M059J (cell line): ENCODE measurements at places on chromosomes 3 and 15.

DNA sequence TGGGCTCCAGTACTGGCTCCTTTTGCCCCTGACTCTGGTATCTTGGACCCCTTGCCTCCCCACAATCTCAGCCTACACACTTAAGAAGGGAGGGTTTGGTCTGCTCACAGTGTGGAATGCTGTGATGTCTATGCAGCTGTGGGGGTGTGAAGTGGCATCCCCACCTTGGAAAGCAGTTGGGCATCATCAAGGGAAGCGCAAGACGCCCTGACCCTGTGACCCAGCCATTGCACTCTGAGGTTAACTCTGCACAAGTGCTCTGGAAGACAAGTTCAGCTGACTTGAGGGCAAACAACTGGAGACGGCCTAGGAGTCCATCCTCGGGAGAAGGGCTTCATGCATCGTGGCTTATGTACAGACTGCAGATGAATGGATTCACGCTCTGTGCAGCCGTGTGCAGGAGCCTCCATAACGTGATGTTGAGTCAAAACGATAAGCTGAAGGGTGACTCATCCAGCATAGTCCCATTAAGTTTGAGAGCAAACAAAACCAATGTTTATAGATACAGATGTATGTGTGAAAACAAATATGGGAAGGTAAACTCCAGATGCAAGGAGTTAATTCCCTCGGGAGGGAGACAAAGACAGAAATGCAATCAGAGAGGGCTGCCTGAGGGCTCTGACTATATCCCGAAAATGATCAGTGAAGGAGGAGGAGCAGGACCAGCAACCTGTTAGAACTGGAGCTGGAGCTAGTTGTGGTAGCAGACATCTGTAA is 86.8 kb downstream of the LSM3 start:
- peak; percentile 77 for DNase-seq

GRCh38 chr3:146306656-146307455 is 56.0 kb upstream of the PLSCR4 start:
- DNase-seq, result no peak

GRCh38 chr15:73867956-73868355 is 5.4 kb upstream of the TBC1D21 start:
- no peak for DNase-seq

GRCh38 chr3:49903451-49904424 is at the start of gene MST1R:
Gene MST1R, minus strand, starts transcription at chr3:49903873. Its CDS starts 264 bp downstream, at chr3:49903609.
- no peak for DNase-seq

- no peak for DNase-seq
These were observed 1.0 kb downstream of the C3orf38 start for GRCh38 chr3:88150806-88151205.

DNA sequence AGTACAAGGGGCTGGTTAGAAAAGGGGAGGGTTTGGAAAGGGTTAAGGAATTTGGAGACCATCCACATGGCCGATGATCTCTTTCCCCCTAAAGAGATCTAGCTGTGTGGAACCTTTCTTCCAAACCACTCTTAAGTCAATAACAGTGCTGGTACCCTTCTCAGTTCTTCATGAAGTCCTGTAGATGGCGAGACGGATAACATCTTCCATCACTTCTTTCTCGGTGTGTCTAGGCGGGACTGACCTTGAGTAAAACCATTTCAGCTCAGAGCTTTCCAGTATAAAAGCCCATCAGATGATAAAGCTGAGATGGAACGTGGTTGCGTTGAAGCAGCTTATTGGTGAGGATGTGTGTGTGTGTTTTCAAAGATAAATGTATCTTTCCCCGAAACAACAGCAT is 151.5 kb upstream of the BHLHE40 start:
- DNase-seq, result peak; percentile 14

- DNase-seq, result no peak
These were observed 154.4 kb upstream of the HES1 start for GRCh38 chr3:193981504-193981903.

DNA sequence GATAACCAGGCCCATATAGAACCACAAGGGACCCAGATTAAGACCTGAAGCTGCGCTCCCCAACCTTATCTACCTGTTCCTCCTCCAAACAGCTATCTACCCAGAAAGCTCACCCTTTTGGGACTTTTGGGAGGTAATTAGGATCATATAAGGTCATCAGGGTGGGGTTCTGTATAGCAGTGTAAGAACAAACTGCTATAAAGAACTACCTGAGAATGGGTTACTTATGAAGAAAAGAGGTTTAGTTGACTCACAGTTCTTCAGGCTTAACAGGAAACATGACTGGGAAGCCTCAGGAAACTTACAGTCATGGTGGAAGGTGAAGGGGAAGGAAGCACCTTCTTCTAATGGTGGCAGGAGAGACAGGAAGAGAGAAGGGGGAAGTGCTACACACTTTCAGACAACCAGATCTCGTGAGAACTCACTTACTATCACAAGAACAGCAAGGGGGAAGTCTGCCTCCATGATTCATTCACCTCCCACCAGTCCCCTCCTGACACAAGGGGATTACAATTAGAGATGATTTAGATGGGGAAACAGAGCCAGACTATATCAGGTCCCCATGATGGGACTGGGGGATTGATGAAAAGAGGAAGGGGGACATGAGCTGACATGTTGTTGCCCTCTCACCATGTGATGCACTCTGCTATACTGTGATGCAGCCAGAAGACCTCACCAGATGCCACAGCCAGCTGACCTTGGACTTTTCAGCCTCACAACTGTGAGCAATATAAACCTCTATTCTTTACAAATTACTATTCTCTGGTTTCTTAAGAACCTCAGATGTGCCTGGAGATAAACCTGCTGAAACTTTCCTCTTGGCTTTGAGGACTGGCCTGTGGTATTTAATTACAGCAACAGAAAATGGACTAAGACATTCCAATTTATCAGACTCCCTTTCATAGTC is 15.3 kb upstream of the FMN1 start:
- DNase-seq, result no peak

GRCh38 chr3:27606537-27606936 is 115.6 kb downstream of the EOMES start:
- DNase-seq, result no peak

DNA sequence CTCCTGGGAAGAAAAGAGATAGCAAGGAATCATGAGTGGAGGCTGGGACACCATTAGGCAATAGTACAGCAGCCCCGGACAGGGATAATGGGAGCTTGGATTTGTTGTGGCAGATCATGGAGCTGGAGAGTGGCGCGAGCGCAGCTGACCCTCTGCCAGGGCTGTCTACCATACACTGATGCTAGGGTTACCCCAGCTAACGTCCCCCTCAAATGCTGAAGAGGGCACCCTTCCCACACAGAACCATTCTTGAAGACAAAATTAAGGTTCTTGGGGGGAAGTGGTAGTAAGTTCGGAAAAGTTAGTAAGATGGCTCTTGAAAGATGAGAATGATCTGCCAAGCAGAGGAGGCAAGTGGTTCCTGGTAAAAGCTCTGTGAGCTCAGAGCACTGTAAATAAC is 61.1 kb downstream of the ST3GAL6 start:
- peak; percentile 30 for DNase-seq

- DNase-seq, result no peak
These were observed 85.9 kb downstream of the BOC start for GRCh38 chr3:113297287-113297686.

DNA sequence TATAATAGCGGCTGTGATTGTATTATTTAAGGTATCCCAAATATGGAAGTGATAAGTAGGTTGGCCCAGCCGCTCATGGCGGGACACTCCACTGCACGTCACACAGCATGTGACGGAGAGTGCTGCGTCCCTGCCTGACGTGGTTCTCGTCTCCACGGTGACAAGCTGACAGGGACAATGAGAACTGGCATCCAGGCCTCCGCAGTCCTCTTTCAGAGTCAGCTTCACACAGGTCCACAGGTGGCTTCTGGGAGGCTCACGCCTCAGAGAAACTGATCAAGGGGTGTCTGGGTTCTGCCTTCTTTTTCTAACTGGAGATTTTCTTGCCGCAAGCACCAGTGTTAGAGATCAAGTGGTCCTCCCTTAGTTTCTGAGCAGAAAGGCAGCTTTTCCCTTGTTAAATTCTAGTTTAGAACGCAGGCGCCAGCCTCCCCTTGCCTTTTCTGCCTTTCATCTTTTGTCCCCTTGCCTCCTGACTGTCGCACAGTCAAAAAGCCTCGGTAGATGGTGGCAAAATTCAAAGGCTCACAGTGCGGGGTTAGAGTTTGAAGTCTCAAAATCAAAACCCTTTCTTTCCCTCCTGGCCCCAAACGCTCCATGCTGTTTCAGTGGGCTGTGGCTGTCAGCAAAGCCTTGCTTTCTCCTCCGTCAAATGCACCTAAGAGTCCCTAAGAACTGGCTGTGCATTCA is 120.9 kb downstream of the ATP10A start:
- no peak for DNase-seq

- no peak for DNase-seq
These were observed 2.7 kb upstream of the ARNT2 start for GRCh38 chr15:80401456-80401855.

- peak; percentile 62 for DNase-seq
These were observed 314.2 kb downstream of the LPP start for GRCh38 chr3:188468196-188468595.
